ENCODE measurements at places on chromosomes 1 and 21.

DNA sequence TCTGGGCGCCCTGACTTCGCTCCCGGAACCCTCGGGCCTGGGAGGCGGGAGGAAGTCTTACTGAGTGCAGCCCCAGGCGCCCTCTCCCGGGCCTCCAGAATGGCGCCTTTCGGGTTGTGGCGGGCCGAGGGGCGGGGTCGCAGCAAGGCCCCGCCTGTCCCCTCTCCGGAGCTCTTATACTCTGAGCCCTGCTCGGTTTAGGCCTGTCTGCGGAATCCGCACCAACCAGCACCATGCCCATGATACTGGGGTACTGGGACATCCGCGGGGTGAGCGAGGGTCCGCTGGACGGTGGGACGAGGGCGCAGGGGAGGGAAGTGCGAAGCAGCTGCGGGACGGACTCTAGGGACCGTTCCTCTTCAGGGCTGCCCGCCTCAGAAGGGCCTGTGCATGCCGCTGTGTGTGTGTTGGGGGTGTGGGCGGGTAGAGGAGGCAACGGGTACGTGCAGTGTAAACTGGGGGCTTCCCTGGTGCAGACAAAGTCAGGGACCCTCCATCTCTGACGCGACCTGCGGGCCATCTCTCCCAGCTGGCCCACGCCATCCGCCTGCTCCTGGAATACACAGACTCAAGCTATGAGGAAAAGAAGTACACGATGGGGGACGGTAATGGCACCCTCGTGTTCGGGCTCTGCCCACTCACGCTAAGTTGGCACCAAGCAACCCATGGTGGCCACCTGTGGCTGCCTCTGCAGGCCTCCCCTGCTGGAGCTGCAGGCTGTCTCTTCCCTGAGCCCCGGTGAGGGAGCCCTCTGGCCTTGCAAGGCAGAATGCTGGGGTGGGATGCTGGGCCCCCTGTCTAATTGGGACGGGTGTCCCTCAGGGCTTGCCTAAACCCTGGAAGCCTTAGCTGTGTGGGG is at the start of gene GSTM1:
Gene GSTM1 (plus strand): TSS at position 177 of the 859 bp plus-strand sequence. CDS start 57 bp downstream, at position 234.
- DNase-seq: no peak

GRCh38 chr1:100735244-100735643 is 15.7 kb downstream of the VCAM1 start:
- DNase-seq: no peak

GRCh38 chr1:5753549-5754421 is 238.4 kb downstream of the NPHP4 start:
- no peak for DNase-seq

DNA sequence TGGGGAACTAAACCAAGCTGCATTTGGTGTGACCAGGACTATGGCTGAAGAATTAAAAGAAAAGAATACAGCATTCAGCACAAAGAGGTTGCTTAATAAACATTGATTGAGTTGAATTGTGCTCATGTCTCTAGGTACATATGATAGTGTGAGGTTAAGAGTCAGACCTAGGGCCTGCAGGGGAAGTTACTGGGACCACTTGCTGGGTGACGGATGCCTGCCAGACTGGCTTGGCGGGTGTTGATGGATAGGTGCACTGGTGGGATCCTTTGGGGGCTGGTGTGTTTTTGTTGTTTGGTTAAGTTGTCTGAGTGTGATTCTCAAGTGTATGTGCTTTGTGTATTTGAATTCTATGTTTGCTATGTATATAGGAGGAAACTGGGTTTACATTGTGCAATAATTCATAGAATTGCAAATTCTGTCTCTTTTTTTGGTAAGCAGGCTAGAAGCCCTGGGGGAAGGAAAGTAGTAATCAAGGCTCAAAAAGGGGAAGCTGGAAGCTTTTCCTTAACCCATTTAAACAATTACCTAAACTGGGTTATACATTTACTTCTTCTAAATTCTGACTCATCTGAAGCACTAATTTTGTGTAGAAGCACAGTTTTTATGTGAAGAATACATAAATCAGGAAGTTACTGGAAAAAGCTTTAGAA is 1.8 kb downstream of the CD101 start:
- no peak for DNase-seq

DNA sequence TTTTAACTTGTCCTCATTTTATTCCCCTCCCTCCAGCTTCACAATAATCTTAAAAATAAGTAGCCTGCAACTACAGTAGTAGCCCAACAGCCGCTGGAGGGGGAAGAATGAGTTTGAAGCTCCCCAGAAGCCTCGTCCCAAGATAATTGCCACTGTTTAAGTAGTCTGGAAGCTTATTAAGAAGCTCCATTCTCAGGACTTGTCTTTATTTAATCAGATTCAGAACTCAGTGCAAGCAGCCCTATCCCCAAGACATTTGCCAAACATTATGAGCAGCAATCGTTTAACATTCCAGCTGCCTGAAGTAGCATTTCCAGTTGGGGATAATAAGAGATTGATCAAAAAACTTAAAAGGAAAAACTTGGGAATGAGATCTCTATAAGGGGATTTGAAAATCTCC is 106.0 kb downstream of the URB2 start:
- no peak for DNase-seq

Measured in NCI-H1930 (cell line).